ENCODE measurements at places on chromosomes 1 and 21.

GRCh38 chr1:54850737-54851136, 36.3 kb downstream of the DHCR24 start:
- no peak for DNase-seq

- no peak for DNase-seq
Measured at GRCh38 chr1:60133000-60133673, 59.6 kb upstream of the C1orf87 start.

- DNase-seq = no peak
Measured at GRCh38 chr1:204649721-204650521, 35.6 kb downstream of the LRRN2 start.

DNA sequence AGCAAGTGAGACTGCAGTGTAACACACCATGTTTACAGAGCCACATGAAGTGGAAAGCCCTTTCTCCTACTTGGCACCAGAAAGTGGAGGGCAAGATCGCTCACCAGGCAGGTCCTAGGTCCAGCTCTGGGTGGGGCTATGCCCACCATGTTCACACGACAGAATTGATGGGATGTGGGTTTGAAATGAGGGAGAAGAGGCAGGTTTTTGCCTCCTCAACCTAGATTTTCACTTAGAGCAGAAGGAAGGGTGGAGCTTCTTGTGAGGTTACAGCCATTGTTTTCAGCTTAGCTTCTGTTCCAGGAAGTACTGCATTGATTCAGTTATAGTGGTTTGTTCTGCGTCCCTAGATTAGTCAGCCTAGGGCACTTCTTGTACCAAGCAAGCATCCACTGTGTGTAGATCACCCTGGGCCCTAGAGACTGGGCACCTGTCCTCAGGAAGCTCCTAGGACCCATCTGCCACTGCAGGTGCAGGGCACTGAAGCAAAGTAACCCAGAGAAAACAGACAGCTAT, 2.3 kb downstream of the CD53 start:
- no peak for DNase-seq

GRCh38 chr1:93715529-93716126, 34.0 kb upstream of the BCAR3 start:
- DNase-seq = no peak

GRCh38 chr1:112509005-112509659, 367 bp downstream of the WNT2B start:
- no peak for DNase-seq

DNA sequence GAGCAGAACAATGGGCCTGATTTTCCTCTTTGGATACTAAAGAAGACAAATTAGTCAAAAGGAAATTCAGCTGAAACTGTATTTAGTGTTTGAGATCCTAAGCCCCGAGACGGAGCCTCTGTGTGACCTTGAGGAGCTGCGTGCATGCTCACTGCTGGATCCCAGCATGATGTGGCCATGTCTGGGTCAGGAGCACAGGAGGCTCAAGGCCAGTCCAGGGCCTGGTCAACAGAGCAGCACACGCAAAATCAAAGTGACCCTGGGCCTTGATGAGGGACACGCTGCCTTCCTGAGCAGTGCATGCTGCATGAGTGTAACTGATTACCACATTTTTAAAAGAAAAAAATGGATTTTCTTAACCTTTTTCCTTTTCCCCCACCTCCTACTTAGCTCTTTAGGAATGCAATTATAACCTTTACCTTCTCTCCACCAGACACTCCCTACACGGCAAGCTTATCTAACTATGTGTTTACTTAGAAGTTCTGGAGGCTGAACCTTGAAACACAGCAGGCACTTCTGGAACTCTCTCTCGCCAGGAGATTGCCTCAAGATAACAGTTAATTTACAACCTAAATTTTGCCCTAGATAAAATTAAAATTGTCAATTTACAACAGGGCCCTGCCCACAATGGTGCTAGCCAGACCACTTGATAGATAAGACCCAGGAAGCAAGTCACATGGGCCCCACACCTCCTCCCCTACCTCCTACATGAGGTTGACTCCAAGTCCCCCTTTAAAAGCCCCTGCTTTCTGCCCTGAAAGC, 144.6 kb downstream of the LRIG2 start:
- DNase-seq = no peak

GRCh38 chr1:200291106-200291505, 118.7 kb downstream of the ZNF281 start:
- DNase-seq = no peak

DNA sequence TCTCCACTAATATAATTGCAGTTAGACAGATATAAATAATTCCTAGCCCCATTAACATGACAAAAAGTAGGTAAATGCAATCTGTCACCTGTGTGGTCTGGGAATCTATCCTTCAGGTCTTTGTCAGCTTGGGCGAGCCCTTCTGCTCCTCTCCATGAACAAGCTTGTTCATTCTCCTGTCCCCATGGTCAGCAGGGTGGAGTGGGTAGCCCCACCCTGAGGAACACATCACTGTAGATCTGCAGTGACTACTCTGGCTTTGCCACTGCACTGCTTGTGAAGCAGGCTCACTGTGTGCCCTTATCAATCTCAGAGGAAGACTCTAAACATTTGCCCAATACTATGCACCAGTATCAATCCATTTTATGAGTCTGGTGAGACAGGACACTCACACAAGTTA, 279.0 kb downstream of the MATN1 start:
- DNase-seq = no peak

DNA sequence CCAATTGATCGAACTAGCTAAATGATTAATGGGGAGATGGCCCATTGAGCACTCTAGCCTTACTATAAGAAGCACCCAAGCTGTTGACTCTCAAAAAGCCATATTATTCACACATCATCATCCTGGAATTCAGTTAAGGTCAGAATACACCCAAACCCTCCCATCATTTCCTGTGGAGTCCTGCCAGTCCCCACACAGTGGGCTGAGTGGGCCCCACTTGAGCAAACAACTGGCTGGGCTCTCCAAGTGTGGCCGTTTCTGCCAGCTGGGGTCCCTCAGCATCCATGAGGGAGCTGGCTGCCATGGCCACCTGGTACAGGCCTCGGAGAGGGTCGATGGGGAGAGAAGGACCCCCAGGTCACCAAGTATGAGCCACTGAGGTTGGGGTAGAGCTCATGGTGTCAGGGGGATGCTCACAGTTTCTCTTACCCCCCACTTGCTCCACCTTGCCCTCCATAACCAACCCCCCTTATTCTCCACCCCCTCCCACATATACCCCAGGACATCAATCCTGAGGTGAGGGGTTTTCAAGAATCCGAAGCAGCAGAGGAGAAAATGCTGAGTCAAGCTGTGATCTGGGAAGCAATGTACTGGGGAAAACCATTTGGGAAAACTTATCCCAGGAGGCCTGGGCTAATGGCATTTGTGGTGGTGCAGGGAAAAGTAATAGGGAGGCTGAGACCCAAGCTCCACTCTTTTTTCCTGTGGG, 60.3 kb downstream of the UBE2T start:
- no peak for DNase-seq

DNA sequence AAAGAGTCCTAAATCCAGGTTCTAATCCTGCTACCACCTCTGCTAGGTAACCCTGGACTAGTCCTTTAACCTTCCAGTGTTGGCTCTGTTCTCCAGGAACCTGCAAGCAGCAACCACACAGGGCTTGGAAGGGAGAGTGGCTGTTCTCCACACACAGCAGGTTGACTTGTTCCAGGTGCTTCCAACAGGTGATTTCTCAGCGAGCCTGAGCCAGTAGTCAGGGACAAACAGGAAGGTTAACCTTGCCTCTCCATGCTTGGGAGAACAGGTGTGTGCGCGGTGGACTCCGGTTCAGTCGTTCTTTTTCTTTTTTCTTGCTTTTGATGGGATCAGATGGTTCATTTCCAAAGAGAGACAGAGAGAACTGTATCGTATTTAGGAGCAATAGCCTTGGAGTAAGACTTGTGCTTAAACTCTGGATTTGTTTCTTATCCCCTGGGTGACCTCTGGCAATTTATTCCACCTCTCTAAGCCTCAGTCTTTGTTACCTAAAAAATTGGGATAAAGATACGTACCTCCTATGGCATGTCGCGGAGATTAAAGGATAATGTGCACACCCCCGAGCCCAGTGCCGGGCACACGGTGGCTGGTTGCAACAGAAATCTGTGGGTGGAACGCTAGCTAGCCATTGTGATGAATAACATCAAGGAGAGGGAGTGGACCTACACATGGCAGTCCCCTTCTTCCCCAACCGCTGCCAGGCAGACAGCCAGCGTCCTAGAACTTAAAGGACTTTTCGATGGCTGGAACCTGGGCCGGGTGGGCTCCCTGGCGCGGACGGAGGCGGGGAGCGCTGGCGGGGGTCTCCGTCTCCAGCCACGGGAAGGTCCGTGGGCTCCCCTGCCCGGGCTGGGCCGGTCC, 583 bp upstream of the CACHD1 start:
- DNase-seq = no peak

DNA sequence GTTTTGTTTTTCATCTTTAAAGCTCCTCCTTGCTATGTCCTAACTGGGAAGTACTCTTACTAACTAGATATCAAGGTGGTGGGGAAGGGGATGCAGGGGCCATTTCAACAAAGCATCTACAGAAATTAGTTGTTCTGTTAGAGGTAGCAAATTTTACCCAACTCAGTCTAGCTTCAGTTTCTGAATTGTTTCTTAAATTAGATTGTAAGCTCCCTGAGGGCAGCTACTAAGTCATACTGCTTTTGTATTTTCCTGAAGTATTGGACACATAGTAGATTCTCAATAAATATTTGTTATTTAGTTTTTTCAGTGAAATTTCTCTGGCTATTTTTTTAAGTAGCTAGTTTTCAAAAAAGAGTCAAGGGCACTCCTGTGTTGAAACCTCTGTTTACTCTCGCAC, 1.8 kb downstream of the UBAP2L start:
- no peak for DNase-seq

DNA sequence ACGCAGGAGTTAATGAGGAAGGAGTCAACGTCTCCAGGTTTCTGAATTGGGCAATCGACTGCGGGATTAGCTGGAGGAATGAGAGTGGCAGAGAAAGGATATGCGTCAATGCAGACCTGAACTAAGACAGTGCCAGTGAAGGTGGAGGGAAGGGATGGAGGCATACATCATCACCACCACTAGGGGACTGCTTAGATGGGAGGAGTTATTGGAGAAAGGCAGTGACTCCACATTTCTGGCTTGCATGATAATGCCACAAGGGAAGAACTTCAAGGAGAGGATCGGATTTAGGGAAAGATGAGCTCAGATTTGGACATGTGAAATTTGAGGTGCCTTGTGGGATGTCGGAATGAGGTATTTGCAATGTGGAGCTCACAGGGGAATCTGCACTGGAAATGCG, 17.5 kb downstream of the VASH2 start:
- no peak for DNase-seq

DNA sequence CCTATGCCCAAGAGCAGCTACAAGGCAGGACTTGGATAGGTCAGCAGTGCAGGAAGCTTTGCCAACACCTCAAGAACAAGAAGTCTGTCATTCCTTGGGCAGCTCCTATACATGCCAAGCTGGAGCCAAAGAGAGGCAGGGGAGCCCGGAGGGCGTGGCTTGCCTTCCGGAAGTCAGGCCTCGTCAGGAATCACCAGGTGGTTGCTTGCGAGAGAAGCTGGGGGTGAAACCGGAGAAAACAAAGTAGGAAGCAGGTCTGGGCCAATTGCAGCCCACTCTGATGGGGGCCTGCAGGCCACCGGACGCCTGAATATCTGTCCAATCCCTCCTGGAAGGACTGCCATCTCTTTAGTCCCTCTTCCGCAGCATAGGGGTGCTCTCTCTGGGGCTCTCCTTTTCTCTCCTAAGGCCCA, 794 bp upstream of the FAM76A start:
- peak; percentile 30 for DNase-seq

GRCh38 chr1:58997060-58997411, 213.2 kb upstream of the JUN start:
- no peak for DNase-seq

DNA sequence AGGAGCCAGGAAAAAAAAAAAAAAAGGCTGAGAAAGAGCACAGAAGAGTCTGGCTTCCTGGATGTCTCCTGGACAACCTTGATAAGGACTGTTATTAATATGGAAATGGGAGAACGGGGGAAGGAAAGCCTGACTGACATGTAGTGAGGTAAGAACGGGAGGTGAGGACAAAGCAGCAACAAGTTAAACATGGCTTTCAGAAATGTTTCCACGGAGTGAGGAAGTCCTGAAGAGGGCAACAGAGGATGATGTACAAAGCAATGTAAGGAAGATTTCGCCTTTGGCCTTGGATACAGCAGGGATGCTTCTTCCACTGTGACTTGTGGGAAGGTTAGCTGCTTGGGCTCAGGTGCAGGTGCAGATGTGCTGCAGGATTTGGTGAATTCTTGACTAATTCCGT, 11.9 kb upstream of the NIBAN1 start:
- DNase-seq = peak; percentile 17

DNA sequence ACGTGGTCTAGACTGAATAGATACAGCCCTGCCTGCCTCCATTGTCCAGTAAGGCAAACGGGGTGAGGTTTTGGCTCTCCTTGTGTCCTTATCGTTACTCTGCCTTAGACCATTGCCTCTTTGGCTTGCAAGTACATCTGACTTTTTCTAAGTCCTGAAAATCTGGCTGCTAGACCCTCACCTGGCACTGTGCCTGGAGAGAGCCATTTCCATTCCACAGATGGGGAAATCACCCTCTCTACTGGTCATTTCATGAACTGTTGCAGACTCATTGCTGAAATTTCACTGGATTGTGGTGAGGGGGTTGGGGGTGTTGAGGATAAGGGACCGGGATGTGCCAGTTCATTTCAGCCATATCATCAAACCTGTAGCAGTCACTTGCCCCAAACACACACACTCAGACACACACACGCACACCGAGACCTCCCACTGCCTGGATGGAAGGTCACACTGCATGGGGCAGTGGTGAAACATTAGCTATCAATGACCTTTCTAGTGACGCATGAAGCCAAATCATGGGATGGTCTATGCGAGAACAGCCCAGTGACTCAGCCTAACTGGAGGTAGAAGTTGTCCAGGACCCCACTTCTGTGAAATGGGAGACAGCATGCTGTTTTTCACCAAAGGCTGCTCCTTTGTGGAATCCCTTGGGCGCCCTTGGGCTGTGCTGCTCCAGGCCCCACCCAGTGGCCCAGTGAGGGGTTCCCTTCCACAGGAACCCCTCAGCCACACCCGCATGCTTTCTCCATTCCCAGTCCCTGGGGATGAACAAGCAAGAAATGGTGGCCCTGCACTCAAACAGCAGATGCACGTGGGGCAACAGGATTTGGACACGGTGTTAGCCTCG, 34.9 kb upstream of the VASH2 start:
- DNase-seq = no peak

DNA sequence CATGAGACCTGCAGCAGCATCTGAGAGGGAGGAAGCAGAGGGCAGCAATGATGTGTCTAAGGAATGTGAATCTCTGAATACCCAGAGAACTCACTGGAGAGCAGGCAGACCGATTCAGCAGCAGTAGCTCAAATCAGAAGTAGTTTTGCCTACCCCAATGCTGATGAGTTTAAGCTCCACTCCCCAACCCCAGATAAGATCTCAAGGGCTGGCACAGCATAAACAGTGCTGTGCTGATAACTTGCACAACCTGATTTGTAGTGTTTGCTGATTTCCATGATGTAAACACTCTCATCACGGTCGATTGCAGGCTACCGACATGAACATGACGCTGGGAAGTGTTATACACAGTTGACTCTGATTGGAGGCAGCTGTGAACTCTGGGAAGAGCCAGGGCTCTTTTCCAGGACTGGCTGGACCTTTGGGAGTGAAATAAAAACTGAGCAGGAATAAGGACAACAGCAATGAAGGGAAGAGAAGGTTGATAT, 11.2 kb upstream of the HMGCS2 start:
- DNase-seq = peak; percentile 23

- no peak for DNase-seq
Measured at GRCh38 chr1:239816081-239816782, 275.5 kb upstream of the FMN2 start.

- DNase-seq = no peak
Measured at GRCh38 chr1:157025856-157026255, 19.7 kb downstream of the ARHGEF11 start.

- DNase-seq = no peak
Measured at GRCh38 chr1:35768350-35769187, 1.2 kb downstream of the CLSPN start.

GRCh38 chr1:46517010-46517600, 27.5 kb downstream of the DMBX1 start:
- DNase-seq = no peak
